Activated naive CD8-positive, alpha-beta T cell treated with anti-CD3 and anti-CD28 coated beads, Interleukin-2, amount 50 U/mL, for 24 hours (primary cell): ENCODE measurements at places on chromosomes 12 and 14.

GRCh38 chr14:58299401-58300330, 1.3 kb downstream of the ARID4A start:
- H3K4me1 ChIP-seq, result peaks cover 37% of the 10 kb centered on the region
- H3K27me3 ChIP-seq, result no peaks in the 10 kb centered on the region
- peak overlapping the region; percentile 93 for H3K4me3 ChIP-seq
- peaks cover 18% of the 10 kb centered on the region for H3K36me3 ChIP-seq
- H3K27ac ChIP-seq, result peak overlapping the region; percentile 88
- DNase-seq, result peak; percentile 14

- no peak overlapping the region for H3K27ac ChIP-seq
- H3K36me3 ChIP-seq, result no peaks in the 10 kb centered on the region
- H3K27me3 ChIP-seq, result peaks cover 2% of the 10 kb centered on the region
Measured at GRCh38 chr12:89384050-89384758, 31.9 kb upstream of the DUSP6 start.

- H3K4me3 ChIP-seq, result peak overlapping the region; percentile 6
- H3K36me3 ChIP-seq, result peaks cover 25% of the 10 kb centered on the region
- H3K27me3 ChIP-seq, result no peaks in the 10 kb centered on the region
Measured at GRCh38 chr12:65182012-65182739, 12.8 kb downstream of the LEMD3 start.

GRCh38 chr12:45182511-45182910, 33.4 kb upstream of the ANO6 start:
- peaks cover 4% of the 10 kb centered on the region for H3K4me1 ChIP-seq
- H3K4me3 ChIP-seq, result no peak overlapping the region
- H3K27me3 ChIP-seq, result no peaks in the 10 kb centered on the region
- DNase-seq, result no peak

DNA sequence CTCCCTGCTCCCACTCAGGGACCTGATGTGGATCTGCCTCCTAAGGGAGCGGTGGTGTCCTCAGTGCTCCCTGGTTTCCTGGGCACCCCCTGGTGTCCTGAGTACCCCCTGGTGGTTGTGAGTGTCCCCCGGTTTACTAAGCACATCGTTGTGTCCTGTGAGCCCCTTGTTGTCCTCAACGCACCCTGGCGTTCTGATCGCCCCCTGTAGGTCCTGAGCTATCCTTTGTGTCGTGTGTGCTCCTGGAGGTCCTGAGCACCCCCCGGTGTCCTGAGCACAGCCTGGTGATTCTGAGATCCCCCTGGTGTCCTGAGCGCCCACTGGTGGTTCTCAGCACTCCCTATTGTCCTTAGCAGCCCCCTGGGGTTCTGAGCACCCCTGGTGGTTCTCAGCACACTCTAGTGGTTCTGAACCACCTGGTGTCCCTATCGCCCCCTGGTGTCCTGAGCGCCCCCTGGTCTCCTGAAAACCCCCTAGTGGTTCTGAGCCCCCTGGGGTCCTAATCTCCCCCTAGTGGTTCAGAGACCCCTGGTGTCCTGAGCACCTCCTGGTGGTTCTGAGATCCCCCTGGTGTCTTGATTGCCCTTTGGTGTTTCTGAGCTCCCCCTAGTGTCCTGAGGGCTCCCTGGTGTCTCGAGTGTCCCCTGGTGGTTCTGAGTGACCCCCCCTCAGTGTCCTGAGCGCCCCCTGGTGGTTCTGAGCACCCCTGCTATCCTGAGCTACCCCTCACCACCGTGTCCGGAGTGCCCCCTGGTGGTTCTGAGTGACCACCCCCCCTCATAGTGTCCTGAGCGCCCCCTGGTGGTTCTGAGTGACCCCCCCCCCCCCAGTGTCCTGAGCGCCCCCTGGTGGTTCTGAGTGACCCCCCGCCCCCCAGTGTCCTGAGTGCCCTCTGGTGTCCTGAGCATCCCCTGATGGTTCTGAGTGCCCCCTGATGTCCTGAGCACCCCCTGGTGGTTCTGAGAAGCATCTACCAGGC, 615.1 kb downstream of the TMEM121 start:
- peak; percentile 73 for DNase-seq
- H3K36me3 ChIP-seq, result no peaks in the 10 kb centered on the region
- no peaks in the 10 kb centered on the region for H3K27me3 ChIP-seq
- H3K27ac ChIP-seq, result no peak overlapping the region
- H3K4me3 ChIP-seq, result no peak overlapping the region
- H3K4me1 ChIP-seq, result peaks cover 5% of the 10 kb centered on the region

- H3K36me3 ChIP-seq, result peaks cover 20% of the 10 kb centered on the region
- peak overlapping the region; percentile 68 for H3K27ac ChIP-seq
- no peaks in the 10 kb centered on the region for H3K27me3 ChIP-seq
- peak; percentile 8 for DNase-seq
- H3K4me3 ChIP-seq, result peak overlapping the region; percentile 95
Measured at GRCh38 chr14:76810953-76811400, 1.7 kb downstream of the ANGEL1 start.

GRCh38 chr12:30694412-30695198, 1.1 kb downstream of the IPO8 start:
- peaks cover 3% of the 10 kb centered on the region for H3K27me3 ChIP-seq
- peaks cover 9% of the 10 kb centered on the region for H3K36me3 ChIP-seq
- H3K4me3 ChIP-seq, result peak overlapping the region; percentile 91
- H3K4me1 ChIP-seq, result peaks cover 44% of the 10 kb centered on the region

DNA sequence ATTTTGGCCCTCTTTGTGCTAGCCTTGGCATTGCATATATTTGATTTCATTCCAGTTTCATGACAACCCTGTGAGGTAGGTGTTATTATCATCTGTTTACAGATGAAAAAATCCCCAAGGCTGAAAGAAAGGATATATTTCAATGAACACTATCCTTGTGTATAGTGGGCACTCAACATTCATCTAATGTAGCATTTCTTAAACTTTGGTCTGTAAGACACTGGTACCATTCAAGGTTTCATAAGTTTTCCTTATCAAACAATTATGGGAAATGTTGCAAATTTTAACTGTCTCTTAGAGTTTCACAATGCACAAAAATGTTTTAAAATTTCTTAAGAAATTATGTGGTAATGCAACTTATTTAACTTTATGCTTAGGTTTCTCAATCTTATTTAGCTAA, 44.3 kb downstream of the ATP23 start:
- no peaks in the 10 kb centered on the region for H3K4me1 ChIP-seq
- no peak overlapping the region for H3K4me3 ChIP-seq
- peaks cover 2% of the 10 kb centered on the region for H3K27me3 ChIP-seq
- no peak for DNase-seq
- no peaks in the 10 kb centered on the region for H3K36me3 ChIP-seq

GRCh38 chr14:65281991-65282895, 130.3 kb upstream of the FUT8 start:
- H3K4me1 ChIP-seq, result peaks cover 41% of the 10 kb centered on the region
- no peak for DNase-seq
- no peaks in the 10 kb centered on the region for H3K27me3 ChIP-seq

GRCh38 chr14:73887694-73888459, 1.2 kb downstream of the ZNF410 start:
- H3K27ac ChIP-seq, result peak overlapping the region; percentile 99
- H3K36me3 ChIP-seq, result peaks cover 39% of the 10 kb centered on the region
